ENCODE measurements at places on chromosomes 12 and 14.

GRCh38 chr12:74317078-74317601 lies 220.5 kb upstream of the ATXN7L3B start:
- DNase-seq = no peak

DNA sequence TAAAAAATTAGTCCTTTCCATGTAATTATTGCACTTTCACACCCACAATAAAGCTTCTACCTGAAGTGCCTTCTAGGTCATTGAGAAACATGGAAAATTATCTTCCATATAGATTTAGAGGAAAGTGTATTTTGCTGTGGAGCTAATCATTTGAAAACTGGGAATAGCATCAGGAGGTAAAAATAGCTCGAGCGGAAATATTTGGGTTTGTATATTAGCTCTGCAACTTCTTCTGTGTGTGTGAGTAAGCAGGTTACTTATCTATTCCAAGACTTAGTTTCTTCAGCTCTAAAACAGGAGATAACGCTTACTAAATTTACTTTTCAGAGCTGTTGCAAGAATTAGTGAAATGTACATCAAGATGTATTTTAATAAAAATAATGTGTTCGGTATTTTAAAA lies 95.0 kb upstream of the MON2 start:
- DNase-seq = no peak

DNA sequence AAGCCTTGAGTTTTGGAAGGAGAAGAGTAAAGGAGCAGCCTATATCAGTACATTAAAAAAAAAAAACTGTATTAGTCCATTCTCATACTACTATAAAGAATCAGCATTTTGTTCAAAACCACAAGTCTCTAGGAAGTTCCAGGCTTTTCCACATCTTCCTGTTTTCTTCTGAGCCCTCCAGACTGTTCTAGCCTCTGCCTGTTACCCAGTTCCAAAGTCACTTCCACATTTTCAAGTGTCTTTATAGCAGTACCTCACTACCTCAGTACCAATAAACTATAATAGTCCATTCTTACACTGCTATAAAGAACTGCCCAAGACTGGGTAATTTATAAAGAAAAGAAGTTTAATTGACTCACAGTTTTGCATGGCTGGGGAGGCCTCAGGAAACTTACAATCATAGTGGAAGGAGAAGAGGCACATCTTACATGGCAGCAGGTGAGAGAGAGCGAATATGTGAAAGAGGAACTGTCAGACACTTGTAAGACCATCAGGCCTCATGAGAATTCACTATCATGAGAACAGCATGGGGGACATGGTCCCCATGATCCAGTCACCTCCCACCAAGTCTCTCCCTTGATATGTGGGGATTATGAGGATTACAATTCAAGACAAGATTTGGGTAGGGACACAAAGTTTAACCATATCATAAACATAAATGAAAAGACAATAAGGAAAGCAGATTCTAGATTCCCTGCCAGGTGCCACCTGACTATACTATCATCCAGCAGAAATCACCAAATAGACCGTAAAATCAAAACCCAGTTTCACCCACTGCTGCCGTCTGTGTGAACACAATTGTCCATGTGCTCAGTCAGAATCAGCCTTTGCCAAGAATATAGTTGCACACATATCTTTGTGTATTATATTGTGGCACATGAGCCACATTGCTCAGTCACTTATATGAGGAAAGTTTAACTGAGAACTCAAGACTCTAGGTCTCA lies 27.8 kb downstream of the TOGARAM1 start:
- no peak for DNase-seq

DNA sequence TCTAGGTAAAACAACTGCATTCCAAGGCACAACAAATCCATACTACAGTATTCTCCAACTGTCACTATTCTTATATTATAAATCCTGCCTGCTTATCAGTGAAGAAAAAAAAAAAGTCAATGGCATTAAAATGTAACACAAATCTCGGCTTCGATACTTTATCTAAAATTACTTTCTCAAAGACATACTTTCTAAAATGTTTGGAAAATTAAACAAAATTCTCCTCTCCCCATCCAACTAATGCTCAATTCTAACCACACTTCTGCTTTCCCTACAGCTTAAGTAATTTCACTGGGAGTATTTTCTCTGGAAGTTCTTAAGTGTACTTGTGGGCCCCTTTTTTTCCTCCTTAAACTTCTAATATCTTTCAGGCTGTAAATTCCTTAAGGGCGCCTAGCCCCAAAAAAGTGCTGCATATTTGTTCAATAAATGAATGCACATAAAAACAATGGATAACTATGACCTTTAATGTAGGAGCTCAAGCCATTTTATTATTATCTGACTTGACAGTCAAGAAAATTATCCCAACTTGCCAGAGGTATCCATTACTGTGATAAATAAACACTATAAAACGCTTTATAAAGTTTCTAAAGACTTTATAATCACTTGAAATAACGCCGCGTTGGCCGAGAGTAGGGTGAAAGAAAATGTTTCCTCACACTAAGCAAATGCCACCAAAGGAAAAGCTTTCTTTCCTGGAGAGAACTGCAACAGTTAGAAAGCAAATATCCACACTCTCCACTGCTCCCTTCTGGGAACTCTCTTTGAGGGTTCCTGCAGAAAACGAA lies 977 bp downstream of the HEATR5A start:
- DNase-seq = no peak

GRCh38 chr14:72024504-72024903 lies 92.3 kb downstream of the RGS6 start:
- DNase-seq = no peak

- no peak for DNase-seq
Measured at GRCh38 chr12:32080435-32080834, 26.2 kb upstream of the BICD1 start.

GRCh38 chr14:59631237-59631636 lies 54.6 kb upstream of the CCDC175 start:
- no peak for DNase-seq

DNA sequence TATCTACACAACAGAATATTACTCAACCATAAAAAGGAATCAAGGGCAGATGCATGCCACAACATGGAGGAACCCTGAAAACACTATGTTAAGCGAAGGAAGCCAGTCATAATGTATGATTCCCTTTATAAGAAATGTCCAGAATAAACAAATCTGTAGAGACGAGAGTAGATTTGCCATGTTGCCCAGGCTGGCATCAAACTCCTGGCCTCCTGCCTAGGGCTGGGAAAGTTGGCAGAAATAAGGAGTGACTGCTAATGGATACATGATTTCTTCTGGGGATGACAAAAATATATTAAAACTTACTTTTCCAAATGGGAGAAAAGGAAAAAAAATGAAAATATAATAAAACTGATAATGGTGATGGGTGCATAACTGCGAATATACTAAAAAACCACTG lies 10.9 kb downstream of the CLIP1 start:
- DNase-seq = no peak

DNA sequence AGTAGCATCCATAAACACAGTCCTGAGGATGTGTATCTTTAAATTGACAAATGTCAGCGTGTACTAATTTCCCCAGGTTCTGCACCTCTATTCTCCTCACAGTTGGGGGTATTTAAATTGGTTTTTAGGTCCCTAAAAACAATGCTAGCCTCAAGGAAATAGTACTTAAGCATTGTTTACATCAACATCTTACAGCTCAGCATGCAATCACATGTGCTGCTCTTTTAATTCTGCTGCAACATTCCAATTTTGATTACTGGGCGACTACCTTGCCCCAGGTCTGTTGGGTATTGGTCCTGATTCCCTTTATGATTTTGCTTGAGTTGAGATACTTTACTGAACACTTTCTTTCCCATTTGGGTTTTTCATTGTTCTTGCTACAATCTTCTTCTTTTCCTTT lies 616.6 kb downstream of the CCER1 start:
- no peak for DNase-seq

DNA sequence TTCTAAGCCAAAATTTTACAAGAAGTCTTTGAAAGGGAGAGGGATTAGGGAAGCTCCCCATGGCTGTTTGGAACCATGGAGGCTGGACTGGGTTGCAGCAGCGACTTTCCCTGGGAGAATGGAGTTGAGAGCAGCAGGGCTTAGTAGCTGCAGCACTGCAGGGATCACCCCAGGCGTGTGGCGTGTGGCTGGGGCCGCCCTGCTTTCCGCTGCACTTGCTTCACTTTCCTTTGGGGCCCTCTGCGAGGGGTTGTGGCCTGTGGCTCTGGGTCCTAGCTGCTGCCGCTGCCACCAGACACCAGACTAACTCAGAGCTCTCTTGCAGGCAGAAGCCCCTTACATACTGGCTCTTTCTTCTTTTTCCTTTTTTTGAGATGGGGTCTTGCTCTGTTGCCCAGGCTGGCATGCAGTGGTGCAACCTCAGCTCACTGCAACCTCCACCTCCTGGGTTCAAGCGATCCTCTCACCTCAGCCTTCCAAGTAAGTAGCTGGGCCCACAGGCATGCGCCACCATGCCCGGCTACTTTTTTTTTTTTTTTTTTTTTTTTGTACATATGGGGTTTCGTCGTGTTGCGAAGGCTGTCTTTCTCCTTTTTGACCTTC lies 25.4 kb downstream of the CCDC62 start:
- DNase-seq = no peak

GRCh38 chr14:81170829-81171195 lies 49.9 kb downstream of the GTF2A1 start:
- no peak for DNase-seq

DNA sequence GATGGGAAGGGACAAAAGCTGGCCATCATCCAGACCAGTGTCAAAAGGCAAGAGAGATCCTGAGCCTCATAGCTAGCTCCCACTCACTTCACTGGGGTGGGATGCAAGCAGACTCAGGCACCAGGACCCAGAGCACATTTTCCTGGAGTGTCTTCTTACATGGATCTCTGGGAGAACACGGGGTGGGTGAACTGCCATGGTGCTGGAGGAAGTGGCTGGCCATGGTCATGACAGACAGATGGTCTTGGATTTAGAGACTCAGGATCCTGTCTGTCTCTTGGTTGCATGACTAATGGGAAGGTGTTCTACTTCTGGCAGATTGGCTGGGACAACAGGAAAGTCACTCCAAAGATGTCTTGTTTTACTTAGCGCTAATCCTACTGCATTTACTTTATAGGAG lies 311.5 kb downstream of the ATP23 start:
- no peak for DNase-seq

GRCh38 chr12:119479121-119479561 lies 114.4 kb upstream of the TMEM233 start:
- DNase-seq = no peak

GRCh38 chr14:73364559-73364958 lies 93.8 kb downstream of the NUMB start:
- no peak for DNase-seq

GRCh38 chr12:52789637-52790426 lies 6.1 kb downstream of the KRT3 start:
- no peak for DNase-seq

GRCh38 chr14:53946404-53947093 lies 10.1 kb downstream of the BMP4 start:
- DNase-seq = no peak

GRCh38 chr12:52419656-52420055 lies 13.5 kb upstream of the KRT82 start:
- DNase-seq = no peak

GRCh38 chr12:89262855-89263552 lies 89.3 kb downstream of the DUSP6 start:
- no peak for DNase-seq

- no peak for DNase-seq
Measured at GRCh38 chr12:80325167-80325959, 118.7 kb upstream of the PTPRQ start.

All from AG04450 (cell line).